CD4-positive, alpha-beta T cell treated with Interleukin-2 at 100 ng/mL for 4 hours (primary cell): ENCODE measurements at places on chromosomes 4 and X.

GRCh38 chr4:2066011-2066551, 7.0 kb downstream of the NAT8L start:
- DNase-seq, result no peak

GRCh38 chrX:103640401-103641155, 11.8 kb downstream of the TCEAL1 start:
- no peak for DNase-seq

DNA sequence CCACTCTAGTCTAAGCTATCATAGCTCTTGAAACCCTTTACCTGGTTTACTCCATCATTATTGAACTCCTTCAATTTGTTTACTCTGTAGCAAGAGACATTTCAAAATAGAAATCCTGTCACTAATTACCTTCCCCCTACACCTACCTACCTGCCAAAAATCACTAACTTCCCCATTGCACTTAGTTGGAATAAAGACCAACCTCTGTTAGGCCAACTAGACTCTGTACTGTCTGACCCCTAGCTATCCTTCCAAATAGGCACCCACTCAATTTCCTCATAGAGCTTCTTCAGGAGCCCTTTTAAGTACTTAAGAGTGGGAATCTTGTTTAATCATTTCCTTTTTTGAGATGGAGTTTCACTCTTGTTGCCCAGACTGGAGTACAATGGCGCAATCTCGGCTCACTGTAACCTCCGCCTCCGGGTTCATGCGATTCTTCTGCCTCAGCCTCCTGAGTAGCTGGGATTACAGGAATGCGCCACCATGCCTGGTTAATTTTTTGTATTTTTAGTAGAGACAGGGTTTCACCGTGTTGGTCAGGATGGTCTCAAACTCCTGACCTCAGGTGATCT, 8.9 kb upstream of the CDKL2 start:
- DNase-seq, result no peak

GRCh38 chrX:71056867-71057266, 11.3 kb downstream of the SNX12 start:
- no peak for DNase-seq

- DNase-seq, result peak; percentile 48
These were observed 23.6 kb downstream of the CA5B start for GRCh38 chrX:15761564-15762191.

GRCh38 chr4:186724864-186725468, 1.3 kb upstream of the FAT1 start:
- no peak for DNase-seq

GRCh38 chr4:145505995-145506394, 24.3 kb downstream of the SMAD1 start:
- no peak for DNase-seq

DNA sequence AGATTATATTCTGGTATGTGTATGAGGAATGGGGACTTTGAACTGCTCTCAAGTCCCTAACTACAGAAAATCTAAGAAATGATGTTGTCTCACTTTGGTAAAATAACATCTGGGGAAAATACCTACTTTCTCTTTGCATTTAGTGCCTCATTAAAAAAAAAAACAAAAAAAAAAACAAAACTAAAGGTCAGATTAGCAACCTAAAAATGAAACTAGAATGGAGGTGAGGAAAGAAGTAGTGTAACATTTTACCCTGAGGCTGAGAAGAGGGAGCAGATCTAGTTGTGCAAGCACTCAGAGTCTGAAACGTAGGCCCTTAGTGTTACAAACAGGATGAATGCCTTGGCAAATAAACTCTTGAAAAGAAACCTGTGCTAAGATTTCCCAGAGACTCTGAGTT, 56.0 kb downstream of the VGLL1 start:
- peak; percentile 33 for DNase-seq

GRCh38 chrX:139831675-139832456, 101.0 kb downstream of the ATP11C start:
- DNase-seq, result no peak

- no peak for DNase-seq
These were observed 59.2 kb upstream of the NKX1-1 start for GRCh38 chr4:1465173-1466033.

GRCh38 chr4:71584585-71584984, 199.3 kb downstream of the GC start:
- DNase-seq, result no peak

DNA sequence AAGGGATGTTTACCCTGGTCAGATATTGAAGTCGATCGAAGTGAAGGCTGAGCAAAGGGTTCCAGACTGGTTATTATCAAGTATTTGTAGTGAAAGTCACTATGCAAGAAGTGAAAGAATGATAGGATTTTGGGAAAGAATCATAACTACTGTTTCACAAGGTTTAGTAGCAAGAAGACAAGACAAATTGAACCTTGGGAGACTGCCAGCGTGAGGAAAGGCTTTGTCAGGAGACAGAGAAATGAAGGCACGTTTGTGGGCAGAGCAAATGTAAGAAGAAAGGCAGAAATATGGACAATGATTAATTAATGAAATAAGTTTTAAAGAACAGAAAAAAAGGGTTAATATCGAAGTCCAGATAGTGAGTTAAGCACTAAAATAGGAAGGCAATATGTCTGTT, 456.8 kb downstream of the TRIML1 start:
- DNase-seq, result no peak

GRCh38 chr4:101972791-101973190, 182.3 kb downstream of the BANK1 start:
- DNase-seq, result no peak
